ENCODE measurements at places on chromosomes 12 and 14.
A peak's percentile ranks its signal among the peaks of the same experiment; 100 is the strongest.

DNA sequence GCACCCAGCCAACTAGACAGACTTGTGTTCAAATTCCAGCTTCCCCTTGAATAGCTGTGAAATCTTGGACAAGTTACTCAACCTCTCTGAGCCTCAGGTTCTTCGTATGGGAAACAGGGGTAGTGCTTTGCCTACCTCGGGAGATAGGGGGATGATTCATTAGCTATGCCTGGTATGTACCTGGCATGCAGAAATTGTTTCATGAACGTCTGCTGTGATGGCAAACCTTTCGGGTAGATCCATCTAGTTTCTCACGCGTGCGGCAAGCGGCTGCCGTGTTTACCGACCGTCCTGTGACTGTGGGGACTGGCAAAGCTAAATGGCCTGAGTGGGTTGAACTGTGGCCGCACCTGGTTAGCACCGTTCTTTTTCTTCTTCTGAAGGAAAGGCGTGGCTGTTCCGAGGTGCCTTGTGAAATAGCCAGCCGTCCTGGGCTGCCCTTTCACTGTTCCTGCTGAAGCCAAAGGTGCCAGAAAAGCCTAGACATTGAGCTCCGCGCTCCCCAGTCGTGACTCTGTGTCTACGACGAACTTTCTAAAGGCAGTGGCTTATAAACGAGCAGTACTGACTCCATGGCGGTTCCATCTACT, 40.6 kb upstream of the MED13L start:
- DNase-seq: no peak

DNA sequence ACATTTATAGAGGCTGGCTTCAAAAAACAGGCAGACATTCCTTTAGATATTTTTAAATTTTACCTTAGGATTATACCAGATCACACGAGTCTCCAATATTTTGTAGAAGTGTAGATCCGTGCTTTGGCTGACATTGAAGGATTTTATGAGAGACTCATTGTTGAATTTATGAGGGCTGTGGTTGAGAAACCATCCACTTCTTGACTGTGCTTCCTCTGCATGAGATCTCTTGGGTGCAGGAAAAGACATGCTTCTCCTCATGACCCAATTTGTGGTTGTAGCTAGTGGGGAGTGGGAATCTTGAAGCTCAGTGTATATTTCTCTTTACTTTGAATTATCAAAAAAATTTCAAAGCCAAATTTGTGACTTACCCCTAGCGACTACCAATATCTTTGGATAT, 36.7 kb upstream of the NKX2-8 start:
- no peak for DNase-seq

- no peak for DNase-seq
Observed at GRCh38 chr14:73762375-73762822, 48.2 kb upstream of the PNMA1 start.

DNA sequence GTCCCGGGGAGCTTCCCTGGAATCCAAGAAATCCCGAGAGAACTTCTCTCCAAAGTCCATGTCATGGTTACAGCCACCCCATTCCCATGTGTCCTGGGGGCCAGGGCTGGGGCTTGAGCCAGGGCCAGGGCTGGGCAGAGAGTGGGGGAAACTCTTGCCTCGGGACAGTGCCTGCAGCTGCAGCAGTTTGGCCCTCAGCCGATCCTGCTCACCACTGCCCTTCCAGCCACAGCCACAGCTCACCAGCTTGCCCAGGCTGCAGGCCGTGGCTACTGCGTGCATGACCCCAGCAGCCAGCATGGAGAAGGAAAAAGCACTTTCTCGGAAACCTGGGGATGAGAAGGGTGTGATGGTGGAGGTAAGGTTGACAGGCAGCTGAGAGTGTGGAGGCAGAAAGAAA, 3.5 kb downstream of the WNT10B start:
- DNase-seq: no peak

DNA sequence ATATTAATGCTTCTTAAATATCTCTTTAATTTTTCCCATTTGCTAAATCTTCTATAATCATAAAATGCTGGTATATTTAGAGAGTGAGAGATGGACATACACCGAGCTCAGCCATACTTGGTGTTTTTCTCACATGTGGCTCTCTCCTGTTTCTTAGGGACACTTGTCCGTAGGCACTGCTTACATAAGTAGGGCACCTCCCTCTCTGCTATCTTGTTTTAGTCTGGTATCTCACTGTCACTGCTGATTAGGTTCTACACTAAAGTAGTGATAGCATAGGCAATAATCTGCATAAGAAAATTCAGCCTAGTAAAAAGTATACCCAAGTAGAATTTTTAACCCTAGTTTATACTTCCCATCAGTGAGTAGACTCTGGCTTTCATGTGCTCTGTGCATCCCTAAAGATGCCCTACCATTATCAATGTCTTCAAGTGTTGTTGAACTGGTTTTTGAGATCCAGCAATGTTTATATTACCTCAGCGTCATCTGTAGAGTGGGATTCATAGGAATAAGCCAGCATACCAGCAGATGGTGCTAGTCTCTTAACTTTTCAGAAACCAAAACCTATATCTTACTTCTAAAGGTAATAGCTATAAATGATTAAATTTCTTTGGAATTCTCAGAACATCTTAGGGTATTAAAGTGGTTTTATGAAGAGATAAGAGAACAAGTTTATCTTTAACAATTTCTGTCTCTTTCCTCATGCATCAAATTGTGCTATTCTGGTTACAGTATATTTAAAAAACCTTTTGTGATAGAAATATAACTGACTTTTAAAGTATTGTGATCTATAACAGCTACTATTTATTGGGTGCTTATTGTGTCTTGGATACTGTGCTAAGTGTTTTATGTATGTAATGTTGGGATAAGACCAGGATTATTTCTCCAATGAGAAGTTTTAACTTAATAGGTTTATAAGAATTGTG, 32.9 kb downstream of the ARID2 start:
- peak; percentile 55 for DNase-seq

DNA sequence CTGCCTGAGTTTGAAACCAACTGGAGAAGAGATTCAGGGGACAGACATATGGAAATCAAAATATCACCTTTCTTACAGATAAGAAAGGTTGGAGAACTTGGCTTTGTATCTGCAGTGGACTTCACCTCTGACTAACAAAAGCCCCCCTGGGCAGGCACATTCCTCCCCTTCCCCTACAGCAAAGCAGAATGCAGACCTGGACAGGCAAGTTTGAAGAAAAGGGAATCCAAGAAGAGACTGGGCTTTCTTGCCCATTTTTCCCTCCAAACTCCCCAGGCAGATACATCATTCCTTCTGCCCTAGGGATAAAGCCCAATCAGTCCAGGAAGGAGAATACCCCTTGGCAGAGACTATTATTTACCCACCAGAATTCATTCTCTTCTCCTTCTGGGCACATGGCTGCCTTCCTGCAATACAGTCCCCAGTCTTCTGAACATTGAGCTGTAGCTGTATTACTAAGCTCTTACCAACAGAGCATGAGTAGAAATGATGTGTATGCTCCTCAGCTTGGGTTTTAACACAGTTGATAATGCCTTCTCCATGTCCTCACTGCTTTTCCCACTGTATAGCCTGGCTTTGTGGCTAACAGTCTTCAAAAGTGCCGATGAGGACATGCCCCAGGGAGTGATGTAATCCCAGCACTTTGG, 17.4 kb upstream of the NAP1L1 start:
- DNase-seq: no peak

GRCh38 chr12:103546959-103547358, 40.1 kb upstream of the STAB2 start:
- no peak for DNase-seq

- DNase-seq: no peak
Observed at GRCh38 chr12:19596434-19597166, 157.3 kb downstream of the AEBP2 start.

DNA sequence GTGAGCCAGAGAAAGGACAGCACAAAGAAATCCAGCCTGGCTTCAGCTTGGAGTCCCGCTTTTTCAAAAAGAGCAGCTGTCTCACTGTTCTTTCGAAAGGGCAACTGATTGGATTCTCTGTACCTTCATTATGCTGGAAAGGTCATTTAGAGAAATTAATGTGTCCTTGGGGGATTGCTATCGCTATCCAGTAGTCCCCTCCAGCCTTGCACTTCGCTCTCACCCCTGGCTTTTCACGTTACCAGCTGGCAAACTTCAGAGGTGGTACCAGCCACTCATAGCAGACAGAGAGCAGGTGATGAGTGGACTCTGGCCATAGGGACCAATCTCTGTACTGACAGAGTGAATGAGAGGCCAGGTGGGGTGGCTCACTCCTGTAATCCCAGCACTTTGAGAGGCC, 11.8 kb upstream of the NUAK1 start:
- DNase-seq: no peak

- no peak for DNase-seq
Observed at GRCh38 chr12:27756670-27757195, 23.3 kb upstream of the KLHL42 start.

- DNase-seq: no peak
Observed at GRCh38 chr12:89821896-89822295, 113.3 kb upstream of the ATP2B1 start.

GRCh38 chr14:54462048-54462447, 20.9 kb upstream of the CNIH1 start:
- DNase-seq: no peak

DNA sequence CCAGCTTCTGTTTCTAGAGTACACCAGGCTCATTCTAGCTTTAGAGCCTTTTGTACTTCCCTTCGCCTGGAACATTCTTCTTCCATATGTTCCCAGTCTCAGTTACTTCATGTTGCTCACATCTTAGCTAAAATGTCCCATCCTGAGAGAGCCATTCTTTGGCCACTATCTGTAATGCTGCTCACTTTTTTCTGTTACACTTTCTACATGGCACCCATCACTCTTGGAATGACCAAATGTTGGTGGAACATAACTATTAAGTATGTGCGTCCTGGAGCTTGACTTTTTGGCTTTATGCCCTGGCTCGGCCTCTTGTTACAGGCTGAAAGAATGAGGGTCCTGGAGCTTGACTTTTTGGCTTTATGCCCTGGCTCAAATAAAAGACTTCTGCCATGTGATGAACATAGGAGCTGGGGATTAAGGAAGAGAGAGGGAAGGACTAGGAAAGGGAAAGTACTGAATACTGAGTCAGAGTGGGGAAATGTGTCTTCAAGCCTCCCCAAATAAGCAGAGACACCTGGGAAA, 442.9 kb upstream of the ATP2B1 start:
- no peak for DNase-seq

- DNase-seq: peak; percentile 69
Observed at GRCh38 chr14:104686624-104687517, 2.5 kb upstream of the INF2 start.

DNA sequence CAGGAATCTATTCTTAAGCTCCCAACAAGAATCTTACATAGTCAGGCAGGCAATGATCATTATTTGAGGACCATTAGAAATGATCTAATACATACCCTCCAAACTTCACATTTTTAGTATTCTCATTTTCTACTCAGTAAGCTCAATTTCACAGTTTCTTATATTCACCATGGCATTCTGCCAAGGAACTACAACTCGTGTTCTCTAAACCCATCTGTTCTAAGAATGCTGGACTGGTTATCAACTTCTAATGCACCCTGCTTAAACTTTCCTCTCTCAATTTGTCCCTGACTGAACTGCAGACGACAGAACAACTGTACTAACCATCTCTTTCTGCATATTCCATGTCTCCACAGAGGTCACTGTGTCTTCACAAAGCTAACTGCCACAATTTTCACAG, 58.6 kb downstream of the GXYLT1 start:
- peak; percentile 16 for DNase-seq

DNA sequence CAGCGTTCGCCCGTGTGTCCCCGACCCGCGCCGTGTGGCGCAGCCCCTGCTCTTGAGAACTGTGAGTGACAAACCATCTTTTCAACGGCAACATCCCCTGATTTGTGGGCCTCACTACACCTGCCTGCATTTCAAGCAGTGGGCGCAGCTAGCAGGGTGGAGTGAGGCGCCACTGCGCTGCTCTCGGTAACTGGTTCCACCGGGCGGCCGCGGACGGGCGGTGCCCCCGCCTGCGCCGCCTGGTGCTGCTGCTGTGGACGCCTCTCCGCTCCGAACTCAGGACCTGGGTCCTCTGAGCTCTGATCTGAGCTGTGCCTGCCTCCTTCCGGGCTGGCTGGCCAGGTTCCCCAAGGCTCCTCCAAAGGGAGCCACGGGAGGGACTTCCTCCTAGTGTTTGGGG, 5.9 kb upstream of the DEGS2 start:
- no peak for DNase-seq

- DNase-seq: no peak
Observed at GRCh38 chr12:131242741-131243496, 289.2 kb downstream of the ADGRD1 start.

GRCh38 chr14:20529806-20530205, 24.5 kb downstream of the RNASE10 start:
- no peak for DNase-seq

- DNase-seq: no peak
Observed at GRCh38 chr12:111035578-111036301, 115.4 kb upstream of the MYL2 start.

- peak; percentile 43 for DNase-seq
Observed at GRCh38 chr14:21902561-21903181, 229.1 kb upstream of the OR4E1 start.

DNA sequence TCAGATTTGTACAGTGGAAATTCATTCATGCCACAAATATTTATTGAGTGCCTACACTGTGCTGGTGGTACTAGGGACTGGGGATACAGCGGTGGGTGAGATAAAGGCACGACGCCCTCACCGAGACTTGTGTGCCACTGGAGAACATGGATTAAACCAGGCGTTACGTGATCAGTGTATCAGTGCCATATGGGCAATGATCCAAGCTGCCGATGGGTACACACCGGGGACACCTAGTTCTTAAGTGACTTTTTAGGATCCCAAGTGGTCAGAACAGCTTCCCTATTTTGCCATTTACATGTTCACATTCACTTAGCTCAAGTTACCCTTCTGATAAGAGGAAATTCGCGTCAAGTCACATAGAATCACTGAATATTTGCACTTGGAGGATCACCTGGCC, 236.7 kb downstream of the CACNA1C start:
- DNase-seq: no peak

DNA sequence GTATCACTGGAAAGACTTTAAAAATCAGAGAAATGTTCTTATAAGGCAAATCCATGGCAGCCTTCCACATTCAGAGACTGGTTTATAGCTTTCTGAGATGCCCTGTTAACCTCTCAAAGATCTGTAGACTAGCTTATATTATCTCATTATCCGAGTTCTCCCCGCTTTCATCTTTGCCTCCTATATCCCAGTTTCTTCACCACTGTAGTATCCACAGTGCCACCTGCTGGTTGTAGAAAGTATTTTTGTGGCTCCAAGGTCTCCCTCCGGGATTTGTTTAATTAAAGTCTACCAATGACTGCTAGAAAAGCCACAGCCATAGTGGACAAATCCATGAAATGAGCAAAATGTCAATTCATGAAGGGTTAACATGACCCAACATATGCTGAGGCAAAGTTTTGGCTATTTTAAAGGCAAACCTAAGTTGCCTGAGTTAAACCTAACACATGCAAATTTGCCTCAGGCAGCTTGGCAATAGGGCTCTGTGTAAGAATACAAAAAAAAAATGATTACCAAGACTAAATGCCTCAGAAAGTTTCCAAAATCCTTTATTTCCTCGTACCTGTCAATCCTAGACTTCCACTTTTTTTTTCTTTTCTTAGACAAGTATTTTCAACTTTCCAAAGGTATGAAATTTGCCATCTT, 218.8 kb upstream of the BMP4 start:
- DNase-seq: peak; percentile 80

GRCh38 chr12:116520801-116521471, 38.2 kb upstream of the MAP1LC3B2 start:
- DNase-seq: no peak

GRCh38 chr14:50452296-50452695, 55.6 kb upstream of the CDKL1 start:
- no peak for DNase-seq

All from Ammon's horn (tissue), 1 donor.